ENCODE measurements at places on chromosomes 13 and 19.

DNA sequence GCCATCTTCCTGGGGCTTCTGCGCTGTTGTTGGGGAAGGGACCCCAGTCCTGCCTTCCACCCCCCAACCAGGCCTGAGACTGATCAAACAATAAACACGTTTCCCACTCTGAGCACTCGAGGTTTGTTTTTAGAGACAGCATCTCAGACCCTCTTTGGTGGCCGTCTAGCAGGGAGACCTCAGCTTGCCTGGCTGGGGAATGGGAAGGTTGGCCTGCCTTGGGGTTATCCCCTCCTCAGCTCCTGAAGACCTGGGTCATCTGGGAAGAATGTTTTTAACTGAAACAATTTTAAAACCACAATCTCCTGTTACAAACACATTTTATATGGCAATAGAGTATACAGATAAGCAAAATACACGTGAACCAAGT lies 2.0 kb downstream of the ZNF581 start:
- no peak for DNase-seq

DNA sequence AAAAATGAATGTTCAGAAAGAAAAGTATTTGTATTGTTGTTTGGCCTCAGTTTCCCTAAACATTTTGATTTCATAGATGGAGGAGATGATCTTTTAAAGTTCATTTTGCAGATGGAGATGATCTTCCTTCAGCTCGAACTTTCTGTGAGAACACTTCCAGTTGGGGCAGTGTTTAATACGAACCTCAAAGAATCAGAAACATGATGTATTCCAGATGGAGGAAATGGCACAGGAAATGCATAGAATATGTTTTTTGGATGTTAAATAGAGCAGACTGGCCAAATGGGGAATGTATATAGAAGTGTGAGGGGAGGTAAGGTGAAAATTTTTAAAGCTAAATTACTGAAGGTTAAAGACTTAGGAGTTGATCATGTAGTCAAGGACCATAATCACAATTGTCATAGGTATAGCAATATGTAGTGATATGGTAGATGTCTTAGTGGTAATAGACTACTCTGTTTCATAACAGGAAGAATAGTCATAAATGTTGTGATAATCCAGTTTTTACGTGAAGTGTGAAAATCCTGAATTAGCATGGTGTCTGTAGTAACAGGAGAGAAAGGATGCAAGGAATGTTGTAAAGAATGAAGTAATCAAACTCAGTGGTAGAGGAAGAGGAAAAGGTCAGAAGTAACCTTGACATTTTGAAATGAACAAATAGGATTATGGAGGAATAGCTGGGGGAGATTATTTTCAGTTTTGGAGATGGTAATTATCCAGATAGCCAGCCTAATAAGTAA lies 5.1 kb downstream of the RAP2A start:
- DNase-seq, result no peak

- no peak for DNase-seq
Observed at GRCh38 chr13:40175639-40176038, 490.8 kb downstream of the FOXO1 start.

- DNase-seq, result no peak
Observed at GRCh38 chr13:113776231-113777125, 17.5 kb downstream of the TMEM255B start.

DNA sequence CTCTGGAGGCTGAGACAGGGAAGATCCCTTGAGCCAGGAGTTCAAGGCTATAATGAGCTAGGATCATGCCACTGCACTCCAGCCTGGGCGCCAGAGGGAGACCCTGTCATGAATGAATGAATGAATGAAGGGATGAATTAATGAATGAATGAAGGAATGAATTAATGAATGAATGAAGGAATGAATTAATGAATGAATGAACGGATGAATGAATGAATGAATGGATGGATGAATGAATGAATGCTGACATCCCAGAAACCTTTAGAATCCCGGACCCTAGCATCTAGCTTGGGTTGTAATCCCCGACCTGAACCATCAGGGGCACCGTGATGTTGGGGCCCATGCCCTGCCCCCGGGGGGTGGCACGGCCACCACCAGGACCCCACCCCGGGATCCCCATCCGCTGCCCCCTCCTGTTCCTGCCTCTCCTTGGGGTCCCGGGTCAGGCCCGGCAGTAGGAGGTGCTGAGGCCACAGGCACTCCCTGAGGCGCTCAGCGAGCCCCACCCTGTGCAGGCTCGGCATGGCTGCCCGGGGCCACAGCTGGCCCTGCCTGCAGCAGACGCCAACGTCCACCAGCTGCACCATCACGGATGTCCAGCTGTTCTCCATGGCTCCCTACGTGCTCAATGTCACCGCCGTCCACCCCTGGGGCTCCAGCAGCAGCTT lies 3.4 kb downstream of the EBI3 start:
- no peak for DNase-seq

GRCh38 chr19:48740164-48740972 lies at the start of gene RASIP1:
RASIP1 (minus strand) TSS chr19:48740610; CDS start chr19:48740282, 328 bp downstream.
- no peak for DNase-seq

DNA sequence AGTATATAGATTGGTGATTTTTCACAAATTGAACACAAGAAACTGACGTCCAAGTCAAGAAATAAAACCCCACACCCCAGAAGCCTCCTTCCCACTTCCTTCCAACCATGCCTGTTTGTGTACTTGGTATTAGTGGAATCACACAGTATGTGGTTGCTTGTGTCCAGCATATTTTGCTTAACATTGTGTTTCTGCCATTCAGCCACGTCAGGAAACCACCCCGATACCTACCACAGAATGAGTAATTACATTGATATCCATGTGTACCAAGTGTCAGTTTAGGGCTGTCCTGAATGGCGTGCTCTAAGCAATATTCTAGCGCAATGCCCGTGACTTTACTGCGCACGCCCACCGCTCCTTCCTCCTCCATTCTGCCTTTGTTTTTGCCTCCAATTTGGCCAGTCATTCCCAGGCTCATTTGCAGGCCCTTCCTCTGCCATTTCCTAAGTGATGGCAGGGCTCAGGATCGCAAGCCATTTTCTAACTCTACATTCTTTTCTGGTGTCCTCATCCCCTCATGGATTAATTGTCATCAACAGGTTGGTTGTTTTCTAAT lies 25.9 kb upstream of the MPHOSPH8 start:
- DNase-seq, result no peak
